ENCODE measurements at places on chromosomes 6 and 20. TPM values are rescaled to one million over a fixed set of nuclear protein-coding genes. Genes with fewer than 3 reads are reported as not detected.

Gene ECHDC1
- total RNA-seq: 36.6 TPM

Gene APOBEC2
- not detected for total RNA-seq

Gene MOG
- not detected for total RNA-seq

Gene EMILIN3
- total RNA-seq: 0.50 TPM

Gene RNF5
- total RNA-seq: 47.9 TPM

Gene PDE7B
- 1.4 TPM for total RNA-seq
